Stimulated activated naive CD8-positive, alpha-beta T cell treated with anti-CD3 and anti-CD28 coated beads, Interleukin-15, amount 100 ng/mL, for 72 hours (primary cell): ENCODE measurements at places on chromosomes 2 and 18.

- DNase-seq = peak; percentile 42
These were observed 89.9 kb upstream of the CDCA7 start for GRCh38 chr2:173264603-173265366.

DNA sequence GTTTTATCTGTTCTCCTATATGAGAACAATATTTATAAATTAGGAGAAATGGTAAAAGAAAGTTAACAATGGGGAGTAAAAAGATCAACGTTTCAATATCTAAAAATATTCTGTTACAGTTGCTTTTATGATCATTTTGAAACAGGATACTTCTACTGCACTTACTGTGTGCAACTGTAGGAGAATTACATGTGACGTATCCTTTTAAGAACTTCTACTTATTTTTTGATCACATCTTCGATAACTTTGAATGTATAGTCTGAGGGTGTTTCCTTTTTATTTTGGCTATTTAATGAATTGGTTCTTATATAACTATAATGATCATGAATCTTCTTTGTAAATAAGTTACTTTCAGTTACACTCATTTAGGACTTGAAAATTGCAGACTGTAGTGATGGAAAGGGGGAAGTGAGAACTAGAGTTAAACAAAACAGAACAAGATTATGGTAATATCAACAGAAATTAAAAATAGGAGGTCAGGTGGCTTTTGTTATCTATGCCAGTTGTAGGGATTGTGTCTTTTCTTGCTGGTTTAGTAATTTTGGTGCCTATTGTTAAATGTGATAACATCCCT is 109.9 kb downstream of the MSTN start:
- no peak for DNase-seq

GRCh38 chr2:79373358-79374130 is 139.3 kb upstream of the CTNNA2 start:
- DNase-seq = no peak

DNA sequence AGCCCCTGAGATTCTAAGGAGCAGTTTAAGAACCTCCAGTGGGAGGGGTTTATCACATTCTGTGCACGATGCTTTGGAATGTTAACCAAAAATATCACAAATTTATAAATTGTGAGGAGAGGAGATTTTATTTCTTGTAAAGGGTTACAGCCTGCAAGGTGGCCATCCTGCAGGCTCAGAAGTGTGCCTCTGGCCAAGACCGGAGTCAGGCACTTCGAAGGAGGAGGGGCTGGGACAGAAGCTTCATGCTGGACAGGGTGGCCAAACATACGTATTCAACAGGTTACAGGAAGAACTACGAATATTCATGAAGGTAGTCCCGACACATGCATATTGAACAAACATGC is 144.1 kb upstream of the NCK2 start:
- no peak for DNase-seq

- DNase-seq = no peak
These were observed 273.6 kb downstream of the HRH4 start for GRCh38 chr18:24734058-24734457.

GRCh38 chr2:28393114-28393836 is 617 bp downstream of the FOSL2 start:
- peak; percentile 67 for DNase-seq

GRCh38 chr18:79496978-79497637 is 101.4 kb downstream of the NFATC1 start:
- no peak for DNase-seq

GRCh38 chr2:238286987-238287736 is 1.2 kb downstream of the PER2 start:
- peak; percentile 31 for DNase-seq

DNA sequence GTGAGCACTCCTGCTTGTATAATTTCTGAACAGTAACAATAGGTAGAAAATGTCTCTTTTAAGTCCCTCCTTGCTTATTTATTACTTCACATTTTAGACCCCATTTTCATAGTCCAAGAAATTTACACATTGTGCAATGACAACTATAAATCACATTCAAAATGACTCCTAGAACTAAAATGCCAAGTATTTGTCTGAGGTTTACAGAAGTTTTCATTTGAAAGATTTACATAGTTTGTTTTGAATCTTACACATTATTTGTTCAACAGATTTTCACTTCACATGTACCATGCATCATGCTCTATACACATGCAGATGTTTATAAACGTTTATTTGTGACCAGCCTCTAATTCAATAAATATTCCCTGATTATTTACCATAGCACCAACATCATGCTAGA is 15.7 kb upstream of the TRIB2 start:
- no peak for DNase-seq

- DNase-seq = no peak
These were observed 879.0 kb downstream of the CBLN2 start for GRCh38 chr18:71665131-71665530.

- no peak for DNase-seq
These were observed 592 bp downstream of the ME2 start for GRCh38 chr18:50879302-50880118.

- DNase-seq = no peak
These were observed 83.0 kb downstream of the FAM117B start for GRCh38 chr2:202717598-202718310.

GRCh38 chr2:98012561-98012991 is 16.8 kb upstream of the TMEM131 start:
- peak; percentile 18 for DNase-seq

GRCh38 chr18:36798738-36799473 is 29.9 kb downstream of the TPGS2 start:
- DNase-seq = no peak

- no peak for DNase-seq
These were observed at the start of gene ARHGAP28 for GRCh38 chr18:6729247-6730091. Gene ARHGAP28 (plus strand): TSS chr18:6729716. CDS start chr18:6729822, 106 bp downstream.

GRCh38 chr18:12819322-12819721 is 64.7 kb downstream of the PTPN2 start:
- DNase-seq = no peak

GRCh38 chr18:61635901-61636528 is 256.8 kb downstream of the RNF152 start:
- peak; percentile 43 for DNase-seq

DNA sequence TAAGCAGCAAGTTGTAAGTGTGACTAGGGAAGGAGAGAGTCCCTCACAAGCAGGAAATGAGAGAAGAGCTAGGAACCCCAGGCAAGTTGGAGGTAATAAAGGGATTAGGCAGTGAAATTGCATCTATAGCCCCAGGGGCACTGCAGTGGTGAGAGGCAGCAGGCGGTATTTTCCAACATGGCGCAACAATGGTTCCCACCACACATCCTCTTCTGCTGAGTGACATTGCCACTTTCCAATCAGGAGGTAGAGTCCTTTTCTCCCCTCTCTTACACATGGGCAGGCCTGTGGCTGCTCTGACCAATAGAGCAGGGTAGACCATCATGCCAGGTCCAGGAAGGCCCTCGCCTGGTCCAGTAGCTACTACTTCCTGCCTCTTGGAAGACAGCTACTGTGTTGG is 86.6 kb downstream of the DNER start:
- DNase-seq = no peak

GRCh38 chr2:145845207-145845894 is 1325.4 kb upstream of the ZEB2 start:
- DNase-seq = no peak

GRCh38 chr2:117555965-117556364 is 258.5 kb upstream of the DDX18 start:
- no peak for DNase-seq

GRCh38 chr2:39476524-39476923 is 39.4 kb upstream of the MAP4K3 start:
- DNase-seq = no peak

DNA sequence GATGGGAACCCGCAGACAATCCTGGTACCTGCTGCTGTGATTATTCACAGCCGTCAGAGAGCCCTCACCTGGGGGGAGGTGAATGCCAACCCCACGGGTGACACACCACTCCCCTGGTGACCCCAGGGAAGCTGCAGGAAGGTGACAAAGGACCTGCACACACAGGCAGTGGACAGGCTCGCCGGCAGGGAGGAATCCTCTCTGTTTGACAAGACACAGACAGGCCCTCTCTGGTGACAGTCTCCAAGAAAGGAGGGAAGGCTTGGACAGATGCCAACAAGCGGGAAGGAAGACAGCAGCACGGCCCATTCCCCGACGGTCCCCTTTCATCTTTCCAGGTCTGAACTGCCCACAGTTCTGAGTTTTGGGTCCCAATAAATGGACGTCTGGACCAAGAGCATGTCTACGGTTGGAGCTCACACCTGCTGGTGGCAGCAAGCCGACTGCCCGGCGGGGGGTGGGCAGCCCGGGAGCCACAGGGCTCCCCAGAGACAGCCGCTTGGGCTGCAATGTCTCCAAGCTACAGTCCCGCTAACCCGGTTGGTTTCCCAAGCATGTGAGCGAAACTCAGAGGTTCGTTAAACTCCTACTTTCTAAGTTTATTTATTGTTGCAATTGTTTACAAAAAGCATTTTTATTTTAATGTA is 31.8 kb downstream of the HDAC4 start:
- peak; percentile 7 for DNase-seq

DNA sequence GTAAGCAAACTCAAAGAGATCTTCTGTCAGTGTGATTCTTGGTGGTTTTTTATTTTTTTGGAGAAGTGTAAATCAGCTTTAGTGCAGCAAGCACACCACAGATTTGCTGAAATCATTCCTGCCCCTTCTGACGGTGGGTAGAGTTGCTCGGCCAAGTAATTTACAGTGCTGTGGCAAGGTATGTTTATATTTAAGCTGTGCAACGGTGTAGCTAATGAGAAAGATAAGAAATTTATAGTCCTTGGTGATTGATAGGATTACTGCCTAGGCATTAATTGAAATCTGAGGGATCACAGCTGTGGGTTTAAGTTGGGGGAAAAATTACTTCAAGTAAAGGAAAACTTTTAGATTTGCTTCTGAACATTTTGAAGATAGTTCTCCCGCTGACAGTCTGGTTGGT is 286.6 kb downstream of the AGAP1 start:
- no peak for DNase-seq

- DNase-seq = no peak
These were observed 177.6 kb downstream of the LAMA1 start for GRCh38 chr18:6939972-6940371.

- no peak for DNase-seq
These were observed 7.9 kb downstream of the PKP4 start for GRCh38 chr2:158464426-158465281.

- DNase-seq = peak; percentile 27
These were observed 2.0 kb upstream of the THUMPD2 start for GRCh38 chr2:39780825-39781600.

DNA sequence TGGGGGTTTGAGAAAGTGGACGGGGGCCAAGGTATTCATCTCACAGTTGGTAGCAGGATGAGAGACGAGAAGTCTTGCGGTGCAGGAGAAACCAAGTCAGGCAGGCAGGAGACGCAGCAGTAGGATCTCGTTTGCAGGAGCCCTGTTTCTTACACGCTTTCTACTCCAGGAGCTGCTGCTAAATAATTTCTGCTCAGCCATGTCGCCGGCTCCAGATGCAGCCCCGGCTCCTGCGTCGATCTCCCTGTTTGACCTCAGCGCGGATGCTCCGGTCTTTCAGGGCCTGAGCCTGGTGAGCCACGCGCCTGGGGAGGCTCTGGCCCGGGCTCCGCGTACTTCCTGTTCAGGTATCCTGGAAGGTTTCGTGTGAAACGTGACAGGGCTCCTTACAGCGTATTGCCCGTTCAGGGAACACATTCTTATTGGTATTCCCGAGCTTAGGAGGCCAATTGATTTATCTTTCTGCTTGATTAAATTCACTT is 494 bp downstream of the ANKZF1 start:
- peak; percentile 46 for DNase-seq

- peak; percentile 42 for DNase-seq
These were observed 83.1 kb downstream of the FBXO15 start for GRCh38 chr18:74064510-74064909.

- DNase-seq = no peak
These were observed 133.1 kb downstream of the NEDD4L start for GRCh38 chr18:58177004-58177717.

DNA sequence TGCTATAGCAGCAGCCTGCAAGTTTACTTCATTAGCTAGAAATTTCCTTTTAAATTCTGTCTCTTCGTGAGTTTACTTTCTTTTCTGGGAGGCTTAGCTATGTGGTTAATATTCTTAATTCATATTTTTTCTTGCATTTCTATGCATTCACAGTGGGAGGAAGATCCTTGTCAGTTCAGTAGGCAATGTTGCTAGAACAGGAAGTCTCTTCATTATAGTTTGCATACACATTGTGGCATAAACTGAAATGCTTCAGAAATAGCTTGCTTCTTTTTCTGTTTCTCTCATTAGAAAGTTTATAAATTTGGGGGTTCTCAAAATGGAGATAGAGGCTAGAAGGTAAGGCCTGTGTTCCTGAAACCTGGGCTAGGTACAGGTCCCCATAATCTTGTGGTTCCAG is 8.1 kb upstream of the ARHGAP15 start:
- no peak for DNase-seq

GRCh38 chr2:121791290-121791689 is 35.8 kb downstream of the TSN start:
- no peak for DNase-seq

GRCh38 chr2:225452677-225453076 is 53.2 kb downstream of the NYAP2 start:
- DNase-seq = no peak

DNA sequence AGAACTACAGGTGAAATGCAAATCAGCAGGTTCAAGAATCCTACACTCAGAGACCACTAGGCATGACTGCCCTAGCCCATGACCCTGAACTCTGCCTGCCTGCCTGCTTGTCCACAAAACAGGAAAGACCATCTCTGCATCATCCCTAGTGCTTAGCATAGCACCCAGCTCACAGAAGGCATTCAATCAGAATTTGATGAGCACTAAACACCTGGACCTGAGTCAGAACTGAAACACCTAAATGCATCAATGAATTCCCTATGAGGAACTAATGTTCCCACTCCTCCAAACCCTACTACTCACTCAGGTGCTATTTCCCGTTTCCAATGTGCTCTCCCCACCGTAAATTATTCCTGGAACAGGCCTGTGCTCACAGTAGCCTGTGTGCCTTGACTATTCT is 21.7 kb downstream of the MRPS5 start:
- DNase-seq = no peak
